Mesendoderm (in vitro differentiated cells): ENCODE measurements at places on chromosomes 13 and 19.

- peak; percentile 18 for DNase-seq
These were observed 986.5 kb downstream of the PCDH17 start for GRCh38 chr13:58617880-58618665.

- DNase-seq, result no peak
These were observed 15.5 kb downstream of the PTGER1 start for GRCh38 chr19:14459703-14460102.

DNA sequence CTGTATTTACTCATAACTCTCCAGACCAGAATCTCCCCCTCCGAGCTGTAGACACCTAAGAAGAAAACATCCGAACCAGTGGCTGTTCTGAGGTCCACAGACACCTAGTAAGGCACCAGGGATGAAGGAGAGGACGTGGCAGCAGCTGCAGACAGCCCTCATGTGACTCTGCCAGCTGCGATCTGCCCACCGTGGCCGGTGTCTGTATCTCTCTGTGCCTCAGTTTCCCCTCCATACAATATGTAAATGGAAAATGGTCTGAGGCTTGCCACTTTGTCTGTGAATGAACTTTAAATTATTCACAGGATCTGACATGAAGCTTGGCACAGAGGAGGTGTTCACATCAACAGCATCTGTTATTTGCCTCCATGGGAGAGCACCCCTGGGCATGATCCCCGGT lies 2.4 kb downstream of the CEACAM4 start:
- DNase-seq, result no peak

- no peak for DNase-seq
These were observed 1812.2 kb downstream of the PCDH9 start for GRCh38 chr13:65417953-65418352.

DNA sequence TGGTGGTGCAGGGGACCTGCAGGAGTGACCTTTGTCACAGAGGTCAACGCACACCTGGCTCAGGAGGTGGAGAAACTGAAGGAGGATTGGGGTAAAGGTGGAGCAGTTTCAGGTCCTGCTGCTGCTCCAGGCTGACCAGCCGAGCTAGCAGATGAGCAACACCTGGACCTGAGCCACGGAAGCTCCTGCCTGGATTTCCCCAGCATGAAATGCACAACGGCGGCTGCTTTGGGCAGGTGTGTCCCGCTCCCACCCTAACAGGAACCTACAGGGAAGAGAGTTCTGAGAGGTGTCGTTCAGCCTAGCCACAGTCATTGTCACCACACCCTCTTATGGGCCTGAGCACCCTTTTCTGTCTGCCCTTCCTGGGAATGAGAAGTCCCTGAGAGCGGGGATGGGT lies 15.7 kb upstream of the CD177 start:
- DNase-seq, result no peak

DNA sequence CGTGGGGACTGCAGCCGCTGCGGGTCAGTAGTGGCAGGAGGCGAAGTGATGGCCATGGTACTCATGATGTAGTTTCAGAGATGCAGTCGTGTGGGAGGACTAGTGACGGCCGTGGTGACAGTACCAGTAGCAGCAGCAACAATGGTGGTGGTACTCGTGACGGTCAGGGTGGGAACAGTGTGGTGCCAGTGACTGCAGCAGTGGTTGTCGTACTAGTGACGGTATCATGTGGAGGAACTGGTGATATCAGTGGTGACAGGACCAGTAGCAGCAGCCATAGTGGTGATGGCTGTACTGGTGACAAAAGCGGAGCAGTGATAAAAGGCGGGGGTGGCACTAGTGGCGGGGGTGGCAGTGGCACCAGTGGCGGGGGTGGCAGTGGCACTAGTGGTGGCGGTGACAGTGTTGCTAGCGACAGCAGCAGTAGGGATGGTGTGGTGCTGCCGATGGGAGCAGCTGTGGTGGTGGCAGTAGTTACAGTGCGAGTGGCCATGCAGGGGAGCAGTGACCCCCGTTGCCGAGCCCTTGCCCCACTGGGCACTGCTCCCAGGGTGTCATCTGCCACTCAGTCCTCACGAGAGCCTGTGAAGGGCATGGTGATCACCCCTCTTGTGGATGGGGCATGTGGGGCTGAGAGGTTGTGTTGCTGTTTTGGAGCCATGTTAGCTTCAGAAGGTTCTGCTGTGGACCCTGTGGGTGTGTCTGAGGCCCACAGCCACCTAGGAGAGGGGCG lies 22.7 kb downstream of the ADPRHL1 start:
- DNase-seq, result no peak

DNA sequence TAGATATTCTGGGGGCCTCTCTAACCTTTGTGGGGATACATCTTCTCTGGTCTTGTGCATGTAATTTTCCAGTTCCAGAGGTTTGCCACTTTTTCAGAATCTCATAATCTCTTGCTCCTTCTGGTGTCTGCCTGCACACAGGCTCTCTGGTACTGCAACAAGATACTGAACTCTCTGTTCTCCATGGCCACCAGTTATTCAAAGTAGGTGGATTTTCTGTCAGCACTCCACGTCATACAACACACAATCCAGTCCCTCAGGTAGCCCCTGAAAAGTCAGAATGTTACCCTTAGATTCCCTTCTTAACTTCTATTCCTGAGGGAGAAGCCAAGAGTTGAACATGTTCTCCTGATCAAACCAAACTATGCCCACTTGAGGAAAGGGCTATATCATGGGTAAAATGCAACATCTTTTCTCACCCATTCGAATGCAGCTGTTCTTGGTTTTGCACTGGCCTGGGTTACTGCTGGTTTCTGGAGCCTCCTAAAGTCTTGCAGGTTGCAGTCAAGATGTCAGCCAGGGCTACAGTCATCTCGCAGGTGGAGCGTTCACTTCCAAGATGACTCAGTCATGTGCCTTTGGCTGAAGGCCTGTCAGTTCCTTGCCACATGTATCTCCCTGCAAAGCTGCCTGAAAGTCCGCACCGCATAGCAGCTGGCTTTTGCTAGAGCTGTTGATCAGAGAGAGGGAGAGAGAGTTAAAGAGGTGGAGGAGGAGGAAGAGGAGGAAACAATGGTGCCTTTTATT lies 57.7 kb upstream of the TUBA3C start:
- no peak for DNase-seq

- no peak for DNase-seq
These were observed 126.7 kb downstream of the SOX1 start for GRCh38 chr13:112193463-112194166.

DNA sequence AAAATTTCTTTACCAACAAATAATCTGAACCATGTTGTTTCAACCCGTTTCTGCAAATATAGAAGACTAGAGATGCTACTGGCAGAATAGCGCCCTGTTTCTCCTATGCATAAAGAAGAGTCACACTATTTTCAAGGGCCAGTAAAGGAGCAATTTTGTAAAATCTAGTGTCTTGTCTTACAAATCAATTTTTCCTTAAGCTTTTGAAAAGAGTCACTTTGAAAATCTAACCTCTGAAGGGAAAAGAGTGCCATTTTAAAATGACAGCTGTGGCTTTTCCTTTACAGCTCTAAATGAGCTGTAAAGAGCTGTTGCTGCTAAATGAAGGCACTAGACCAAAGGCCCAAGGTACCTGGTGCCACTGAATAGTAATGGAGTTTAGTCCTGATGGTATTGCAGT lies 16.9 kb upstream of the GTF2F2 start:
- no peak for DNase-seq

DNA sequence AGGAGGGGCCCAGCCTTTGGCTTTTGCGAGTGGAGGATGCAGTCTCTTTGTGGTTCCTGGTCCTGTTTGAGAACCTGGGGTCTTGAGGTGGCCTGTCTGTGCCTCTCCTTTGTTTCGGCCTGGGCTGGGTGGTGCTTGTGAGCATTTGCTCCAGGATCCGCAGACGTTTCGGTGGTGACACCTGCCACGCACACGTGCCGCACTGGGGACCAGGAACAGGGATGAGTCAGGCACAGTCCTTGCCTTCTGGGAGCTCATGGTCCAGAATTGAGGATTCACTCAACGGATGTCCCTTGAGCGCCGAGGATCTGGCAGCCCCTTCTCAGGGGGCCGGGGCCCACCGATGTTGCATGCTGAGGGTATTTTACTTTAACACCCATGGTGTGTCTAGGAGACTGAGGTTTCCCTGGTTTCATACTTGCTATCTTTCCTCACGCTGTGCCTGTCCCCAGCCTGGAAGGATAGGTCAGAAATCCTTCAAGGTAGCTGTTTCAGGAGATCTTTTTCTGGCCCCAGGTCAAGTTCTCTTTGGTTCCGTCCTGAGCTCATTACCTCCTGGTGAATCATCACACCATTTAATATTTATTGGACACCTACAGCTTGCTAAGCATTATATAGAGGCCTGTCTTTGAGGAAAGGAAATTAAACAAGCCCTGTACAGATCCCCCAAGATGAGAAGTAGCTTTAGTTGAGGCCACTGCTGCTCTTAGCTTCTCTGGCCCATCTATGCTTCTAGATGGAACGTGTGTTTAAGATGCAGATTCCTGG lies 5.1 kb downstream of the HDGFL2 start:
- no peak for DNase-seq

GRCh38 chr19:38263689-38264485 lies 486 bp upstream of the SPINT2 start:
- peak; percentile 96 for DNase-seq

- no peak for DNase-seq
These were observed 96.5 kb downstream of the DCT start for GRCh38 chr13:94382960-94383359.

- DNase-seq, result peak; percentile 35
These were observed 21.4 kb downstream of the FOXO1 start for GRCh38 chr13:40644838-40645604.

GRCh38 chr19:3984584-3984907 lies 717 bp downstream of the EEF2 start:
- no peak for DNase-seq

GRCh38 chr13:44140888-44141724 lies 232.5 kb upstream of the SERP2 start:
- peak; percentile 73 for DNase-seq

DNA sequence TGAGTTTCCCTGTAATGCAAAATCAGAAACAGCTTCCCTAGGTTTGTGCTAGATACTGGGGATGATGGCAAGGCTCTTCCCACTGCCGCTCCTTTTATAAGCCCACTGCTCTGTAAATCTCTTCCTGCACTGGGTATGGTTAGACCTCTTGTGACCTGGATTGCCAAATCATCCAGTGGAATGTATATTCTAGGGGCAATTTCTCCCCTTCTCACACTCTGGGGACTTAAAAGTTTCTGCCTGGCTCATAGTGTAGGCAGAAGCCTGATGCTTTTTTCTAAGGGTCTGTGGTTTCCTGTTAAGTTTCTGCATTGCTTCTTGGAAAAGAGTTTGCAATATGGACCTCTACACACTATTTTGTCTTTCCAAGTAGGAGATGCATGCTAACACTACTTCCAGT lies 1582.0 kb upstream of the PCDH20 start:
- no peak for DNase-seq

DNA sequence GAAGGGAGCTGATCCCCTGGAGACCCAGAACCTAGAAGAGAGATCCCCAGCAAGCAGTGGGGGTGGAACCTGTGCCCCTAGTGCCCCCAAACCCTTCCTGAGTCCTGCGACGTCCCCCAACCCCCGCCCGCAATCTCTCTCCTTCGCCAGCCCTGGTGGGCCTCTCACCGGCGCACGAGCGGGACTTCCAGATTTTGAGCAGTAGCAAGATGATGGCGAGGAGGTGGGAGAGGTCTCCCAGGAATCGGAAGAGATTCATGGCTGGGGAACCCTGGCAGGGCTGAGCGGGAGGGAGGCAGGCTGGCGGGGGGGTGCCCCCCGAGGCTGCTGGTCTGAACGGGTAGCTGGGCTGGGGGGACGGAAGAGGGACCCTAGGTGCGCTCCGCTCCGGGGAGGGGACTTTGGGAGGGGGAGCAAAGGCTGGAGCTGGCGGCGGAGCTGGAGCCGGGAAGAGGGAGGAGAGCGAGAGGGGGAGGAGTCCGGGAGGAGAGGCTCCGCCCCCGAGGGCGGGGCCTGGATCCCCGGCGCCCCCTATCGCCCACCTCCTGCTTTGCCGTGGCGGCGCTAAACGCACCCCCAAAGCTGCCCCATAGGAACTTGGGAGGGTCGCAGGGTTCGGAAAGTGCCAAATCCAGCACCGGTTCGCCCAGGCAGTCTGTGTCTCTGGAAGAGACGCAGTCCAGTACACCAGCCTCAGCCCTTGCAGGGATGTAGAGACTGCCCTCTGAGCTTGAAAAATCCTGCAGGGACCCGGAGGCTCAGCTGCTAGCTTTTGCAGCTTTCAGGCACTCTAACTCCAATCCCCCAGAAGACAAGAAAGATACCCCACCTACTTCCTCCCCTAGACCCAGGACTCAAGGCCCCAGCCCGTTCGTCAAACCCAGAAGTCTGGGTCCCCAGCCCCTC lies at the start of gene KDELR1:
KDELR1 (minus strand) TSS at position 452 of the 906 bp plus-strand sequence; CDS start at position 259, 193 bp downstream.
- DNase-seq, result peak; percentile 70

DNA sequence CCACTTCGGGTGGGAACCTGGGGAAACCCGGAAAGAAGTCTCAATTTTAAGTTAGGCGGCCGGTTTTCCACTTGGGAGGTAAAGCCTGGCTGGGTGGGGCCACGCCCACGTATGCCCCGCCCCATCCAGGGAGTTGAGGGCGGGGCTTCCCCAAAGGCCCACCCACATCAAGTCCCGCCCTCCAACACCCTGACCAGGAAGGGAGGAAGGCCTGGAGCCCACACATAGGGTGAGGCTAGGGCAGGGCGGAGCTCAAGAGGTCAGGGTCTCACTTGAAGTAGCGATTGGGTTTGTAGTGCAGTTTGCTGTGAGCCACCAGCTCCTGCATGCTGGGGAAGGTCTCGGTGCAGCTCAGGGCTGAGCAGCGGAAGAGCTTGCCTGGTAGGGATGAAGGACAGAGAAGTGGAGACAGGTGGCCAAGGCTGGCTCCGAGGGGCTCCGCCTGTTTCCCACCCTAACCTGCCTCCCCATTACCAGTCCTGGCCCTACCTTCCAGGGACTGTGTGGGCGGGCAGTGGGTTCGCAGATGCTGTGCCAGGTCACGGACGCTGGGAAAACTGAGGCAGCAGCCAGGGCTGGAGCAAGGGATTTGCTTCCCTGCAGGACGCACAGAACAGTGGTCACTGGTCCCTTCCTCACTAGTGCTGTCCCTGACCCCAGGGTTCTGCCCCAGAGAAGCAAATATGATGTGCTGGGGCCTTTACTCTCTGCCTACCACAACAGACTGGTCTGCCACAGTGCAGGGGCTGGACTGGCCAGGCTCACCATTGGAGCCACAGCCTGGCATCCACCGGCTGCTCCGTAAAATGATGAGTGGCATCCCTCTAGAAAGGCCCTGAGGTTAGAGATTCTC lies 1.6 kb downstream of the ZNF414 start:
- DNase-seq, result peak; percentile 75

DNA sequence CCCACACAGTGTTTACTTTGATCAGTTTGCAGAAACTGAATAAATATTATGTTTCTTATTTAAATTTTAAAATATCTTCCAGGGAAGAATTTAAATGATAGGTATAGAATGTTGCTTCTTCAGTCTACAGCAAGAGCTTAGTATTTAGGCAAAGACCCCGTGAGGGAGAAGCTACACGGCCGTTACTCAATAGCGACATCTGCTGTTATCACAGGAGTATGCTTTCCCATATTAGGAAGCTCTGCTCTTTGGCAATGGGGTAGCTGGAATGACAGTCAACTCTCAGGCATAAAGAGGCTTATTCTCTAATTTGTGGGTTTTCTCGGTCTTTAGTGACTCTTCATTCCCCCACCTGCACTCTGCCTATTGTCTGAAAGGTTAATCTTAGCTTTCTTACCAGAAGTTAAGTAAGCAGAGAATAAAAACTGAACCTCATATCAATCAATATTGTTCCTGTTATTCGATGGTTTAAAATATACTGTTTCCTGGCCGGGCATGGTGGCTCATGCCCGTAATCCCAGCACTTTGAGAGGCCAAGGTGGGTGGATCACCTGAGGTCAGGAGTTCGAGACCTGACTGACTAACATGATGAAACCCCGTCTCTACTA lies 13.2 kb upstream of the LHFPL6 start:
- DNase-seq, result peak; percentile 81

- DNase-seq, result no peak
These were observed 49.1 kb downstream of the MZT1 start for GRCh38 chr13:72678312-72678711.
